ENCODE measurements at places on chromosomes 1 and 21. TPM values are rescaled to one million over a fixed set of nuclear protein-coding genes. Genes with fewer than 3 reads are reported as not detected.

DNA sequence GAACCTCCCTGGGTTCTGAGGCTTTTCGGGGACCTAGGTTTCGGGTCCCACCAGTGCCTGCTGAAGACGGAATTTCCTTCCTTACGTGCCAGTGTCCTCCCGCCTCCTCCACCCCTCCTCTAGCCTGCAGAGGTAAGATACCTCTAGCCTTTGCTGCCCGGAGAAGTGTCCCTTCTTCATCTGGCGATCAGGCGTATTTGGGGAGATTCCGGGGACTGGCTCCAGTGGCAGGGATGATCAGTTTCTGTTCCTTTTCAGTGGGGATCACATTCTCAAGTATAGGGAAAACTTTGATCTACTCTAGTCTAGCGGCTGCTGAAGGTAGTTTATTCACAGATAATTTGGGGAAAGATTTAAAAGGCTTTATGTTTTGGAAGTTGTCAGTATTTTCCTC is 674 bp downstream of the CEP350 start:
- no peaks in the 10 kb centered on the region for H3K27me3 ChIP-seq
- no peak for DNase-seq
- H3K36me3 ChIP-seq = peaks cover 22% of the 10 kb centered on the region
- peak overlapping the region; percentile 73 for H3K4me3 ChIP-seq
- H3K27ac ChIP-seq = peak overlapping the region; percentile 71

DNA sequence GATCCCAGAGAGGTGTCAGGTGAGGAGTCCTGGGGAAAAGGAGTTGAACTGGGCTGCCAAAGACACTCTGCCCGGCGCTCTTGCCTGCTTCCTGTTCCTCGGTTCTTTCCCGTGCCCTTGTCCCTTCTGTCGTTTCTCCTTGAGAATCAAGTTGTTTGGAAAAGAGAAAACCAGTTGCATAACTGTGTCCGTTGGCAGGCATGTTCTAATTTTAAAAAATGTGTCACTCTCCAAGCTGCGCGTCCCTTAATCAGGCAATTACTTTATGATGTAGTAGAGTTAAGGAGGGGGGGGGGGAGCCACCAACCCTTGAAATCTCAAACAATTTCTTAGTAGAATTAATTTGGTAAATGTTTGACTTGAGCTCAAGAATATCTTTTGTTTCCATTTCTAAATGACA is 105.9 kb upstream of the IGSF21 start:
- no peak overlapping the region for H3K4me3 ChIP-seq
- peaks cover 70% of the 10 kb centered on the region for H3K27me3 ChIP-seq
- DNase-seq = no peak
- no peaks in the 10 kb centered on the region for H3K36me3 ChIP-seq
- H3K4me1 ChIP-seq = no peaks in the 10 kb centered on the region

OR6K3 gene
- not detected for total RNA-seq

GRCh38 chr1:160779626-160780397 is 16.2 kb upstream of the LY9 start:
- H3K4me1 ChIP-seq = peaks cover 24% of the 10 kb centered on the region
- H3K27me3 ChIP-seq = no peaks in the 10 kb centered on the region
- no peak overlapping the region for H3K4me3 ChIP-seq
- DNase-seq = peak; percentile 65
- no peak overlapping the region for H3K27ac ChIP-seq
- peaks cover 7% of the 10 kb centered on the region for H3K36me3 ChIP-seq

TOMM40L gene
- total RNA-seq = 14.1 TPM

GRCh38 chr1:51622455-51622913 is 5.6 kb downstream of the OSBPL9 start:
- no peaks in the 10 kb centered on the region for H3K27me3 ChIP-seq
- H3K36me3 ChIP-seq = peaks cover 8% of the 10 kb centered on the region
- DNase-seq = peak; percentile 69
- H3K4me1 ChIP-seq = peaks cover 61% of the 10 kb centered on the region

Data from Calu3 (cell line).